ENCODE measurements at places on chromosomes 6 and 20.

- no peak for DNase-seq
Observed at GRCh38 chr20:4243071-4243470, 227.7 kb upstream of the RNF24 start.

DNA sequence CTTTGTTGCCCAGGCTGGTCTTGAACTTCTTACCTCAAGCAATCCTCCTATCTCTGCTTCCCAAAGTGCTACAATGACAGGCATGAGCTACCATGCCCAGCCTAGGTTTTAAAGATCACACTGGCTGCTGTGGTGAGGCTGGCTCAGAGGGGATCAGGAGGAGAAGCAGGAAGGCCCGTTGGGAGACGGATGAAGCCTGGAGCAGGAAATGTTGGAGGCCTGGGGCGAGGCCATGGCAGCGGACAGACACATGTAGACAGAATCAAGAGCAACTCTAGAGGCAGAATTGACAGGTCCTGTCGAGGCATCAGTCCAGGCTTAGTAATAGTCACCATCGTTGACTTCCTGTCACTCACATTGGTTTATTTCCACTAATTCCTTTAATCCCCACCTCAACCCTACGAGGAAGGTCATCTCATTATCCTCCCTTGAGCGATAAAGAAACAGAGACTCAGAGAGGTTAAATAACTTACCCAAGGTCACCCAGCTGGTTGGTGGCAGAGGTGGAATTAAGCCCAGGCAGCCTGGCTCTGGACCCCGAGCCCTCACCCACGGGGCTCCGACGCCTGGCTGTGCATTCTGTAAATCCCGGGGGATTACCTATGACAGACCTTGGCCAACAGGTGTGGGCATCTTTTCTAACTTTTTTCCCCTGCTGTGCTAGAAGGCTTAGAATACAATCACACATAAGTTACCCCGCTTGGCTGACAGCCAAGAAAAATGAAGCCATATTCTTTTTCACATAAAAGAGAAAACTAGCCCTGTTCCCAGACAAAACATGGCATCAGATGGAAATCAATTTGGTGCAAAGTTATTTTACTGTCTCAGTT lies 113.4 kb downstream of the EYA2 start:
- DNase-seq = no peak

DNA sequence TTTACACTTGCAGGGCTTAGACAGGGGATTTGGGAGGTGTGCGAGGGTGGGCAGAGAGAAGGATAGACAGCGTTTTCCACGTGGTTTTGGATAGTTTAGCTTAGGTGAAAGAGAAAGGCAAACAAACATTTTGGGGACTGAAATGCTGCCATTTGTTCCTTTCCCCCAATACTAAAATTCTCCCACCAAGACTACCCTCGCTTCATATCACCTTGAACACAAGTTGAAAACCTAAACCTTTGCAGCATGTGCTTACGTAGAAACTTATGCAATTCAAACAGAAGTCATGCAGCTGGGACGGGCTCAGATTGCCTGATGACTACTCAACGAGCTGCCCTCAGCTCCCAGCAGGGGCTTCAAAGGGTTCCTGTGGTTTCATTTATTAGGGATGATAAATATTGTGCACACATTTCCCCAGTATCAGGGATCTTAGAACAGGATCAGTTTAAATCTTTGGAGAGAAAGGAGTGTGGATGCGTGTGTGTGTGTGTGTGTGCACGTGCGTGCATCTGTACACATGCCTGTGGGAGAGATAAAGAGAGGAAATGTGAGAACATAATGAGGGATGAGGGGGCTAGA lies 77.3 kb downstream of the SLC22A23 start:
- DNase-seq = no peak

DNA sequence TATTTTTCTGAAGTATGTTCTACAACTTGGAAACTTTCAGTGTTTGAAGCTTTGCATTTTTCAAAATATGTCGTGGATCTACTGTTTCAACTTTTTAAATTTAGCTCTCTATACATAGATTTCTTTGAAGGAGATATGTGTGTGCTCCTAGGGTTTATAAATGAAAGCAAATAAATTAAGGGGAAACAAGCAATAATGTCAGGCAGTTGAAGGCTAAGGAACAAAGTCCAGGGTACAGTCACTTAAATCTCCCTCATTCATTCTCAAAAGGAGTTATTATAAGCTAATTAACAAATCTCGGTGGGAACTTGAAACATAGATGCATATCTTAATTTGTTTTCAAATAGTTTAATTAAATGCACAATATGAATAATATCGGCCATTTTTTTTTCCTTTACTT lies 79.4 kb downstream of the SAMD5 start:
- DNase-seq = no peak

- DNase-seq = peak; percentile 24
Observed at GRCh38 chr6:3159805-3160781, 2.7 kb upstream of the TUBB2A start.

GRCh38 chr20:23092861-23093495 lies 6.9 kb upstream of the CD93 start:
- no peak for DNase-seq

DNA sequence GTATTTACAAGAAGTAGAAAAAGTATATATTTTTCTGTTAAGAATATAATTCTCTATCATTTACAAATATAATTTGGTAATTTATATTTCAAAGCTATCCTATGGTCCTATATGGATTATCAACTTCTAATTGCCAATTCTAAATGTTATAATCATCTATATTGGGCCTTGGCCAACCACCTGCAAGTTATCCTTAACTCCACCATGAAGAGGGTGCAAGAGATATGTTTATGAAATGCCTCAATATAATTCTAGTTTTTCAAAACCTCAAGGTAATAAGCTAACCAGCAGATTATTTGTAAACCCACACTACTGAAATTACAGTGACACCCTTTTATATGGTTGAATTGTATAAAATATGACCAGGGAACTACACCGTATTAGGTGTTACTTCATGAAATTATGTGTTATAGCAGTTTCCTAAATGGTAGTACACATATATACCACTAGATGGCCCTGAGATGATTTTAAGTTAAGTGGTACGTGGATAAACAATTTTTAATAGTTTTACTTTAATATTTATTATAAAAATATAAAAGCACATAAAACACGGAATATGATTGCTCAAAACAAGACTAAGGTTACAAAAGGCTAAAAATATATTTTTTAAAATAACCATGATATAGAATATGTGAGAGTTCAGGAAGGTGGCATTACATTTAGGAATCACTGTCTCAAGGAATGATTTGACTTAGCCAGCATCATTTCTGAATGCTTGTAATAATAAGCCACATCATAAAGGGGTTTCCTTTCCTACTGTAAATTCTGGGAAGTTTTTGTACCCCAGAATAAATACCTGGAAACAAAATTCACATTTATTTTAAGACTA lies 9.8 kb upstream of the PNISR start:
- DNase-seq = peak; percentile 18

DNA sequence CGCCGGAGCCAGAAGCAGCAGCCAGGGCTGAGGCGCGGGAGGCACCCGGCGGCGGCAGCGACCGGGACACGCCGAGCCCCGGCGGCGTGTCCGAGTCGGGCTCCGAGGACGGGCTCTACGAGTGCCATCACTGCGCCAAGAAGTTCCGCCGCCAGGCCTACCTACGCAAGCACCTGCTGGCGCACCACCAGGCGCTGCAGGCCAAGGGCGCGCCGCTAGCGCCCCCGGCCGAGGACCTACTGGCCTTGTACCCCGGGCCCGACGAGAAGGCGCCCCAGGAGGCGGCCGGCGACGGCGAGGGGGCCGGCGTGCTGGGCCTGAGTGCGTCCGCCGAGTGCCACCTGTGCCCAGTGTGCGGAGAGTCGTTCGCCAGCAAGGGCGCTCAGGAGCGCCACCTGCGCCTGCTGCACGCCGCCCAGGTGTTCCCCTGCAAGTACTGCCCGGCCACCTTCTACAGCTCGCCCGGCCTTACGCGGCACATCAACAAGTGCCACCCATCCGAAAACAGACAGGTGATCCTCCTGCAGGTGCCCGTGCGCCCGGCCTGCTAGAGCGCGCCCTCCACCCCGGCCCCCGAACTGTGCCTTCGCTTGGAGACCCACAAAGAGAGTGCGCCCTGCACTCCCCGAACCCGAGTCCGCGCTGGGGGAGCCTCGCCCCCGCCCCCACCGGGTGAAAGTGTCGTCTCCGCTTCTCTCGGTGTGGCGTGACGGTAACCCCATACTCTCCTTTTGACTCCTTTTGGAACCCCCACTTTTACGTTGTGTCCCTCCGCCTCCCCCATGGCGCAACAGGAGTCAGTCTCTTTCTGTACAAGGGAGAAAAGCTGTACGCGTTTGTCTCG lies 1.6 kb downstream of the INSM1 start:
- DNase-seq = peak; percentile 73

DNA sequence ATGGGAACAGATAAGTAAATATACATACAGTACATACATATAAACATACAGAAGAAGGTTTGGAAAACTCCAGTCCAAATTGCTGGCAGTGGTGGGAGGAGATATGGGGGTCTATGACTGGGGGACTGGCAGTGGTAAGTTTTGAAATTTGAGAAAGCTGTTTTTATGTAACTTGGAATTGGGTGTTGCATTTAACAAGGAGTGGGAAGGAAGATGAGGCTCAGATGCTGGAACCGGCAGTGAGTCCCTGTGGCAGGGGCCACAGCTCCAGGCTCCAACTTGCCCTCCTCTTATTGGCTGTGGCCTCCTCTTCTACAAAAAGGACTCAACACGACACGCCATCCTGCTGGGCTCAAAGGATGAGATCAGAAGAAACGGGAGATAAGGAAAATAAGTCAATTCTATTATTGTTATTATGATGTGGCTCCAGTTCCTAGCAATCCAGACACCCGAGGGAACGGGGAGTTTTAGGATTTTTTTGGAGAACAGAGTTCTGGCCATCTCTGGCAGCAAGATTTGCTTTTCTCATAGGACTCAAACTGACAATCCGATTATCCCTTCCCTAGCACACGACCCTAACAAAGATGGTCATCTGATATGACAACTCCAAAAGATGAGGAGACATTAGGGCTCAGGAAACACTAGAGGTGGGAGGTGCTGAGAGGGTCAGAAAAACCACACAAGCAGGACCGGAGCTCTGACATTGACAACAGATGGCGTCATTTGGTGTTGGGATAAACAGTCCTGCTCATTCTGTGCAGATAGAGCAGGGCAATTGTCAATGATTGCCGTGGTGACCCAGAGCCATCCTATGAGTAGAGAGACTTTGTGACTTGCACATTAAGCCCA lies 6.0 kb upstream of the TGM2 start:
- DNase-seq = no peak

GRCh38 chr6:68159433-68159832 lies 475.6 kb upstream of the ADGRB3 start:
- DNase-seq = no peak

GRCh38 chr20:20492521-20493332 lies 124.8 kb downstream of the INSM1 start:
- no peak for DNase-seq

- DNase-seq = no peak
Observed at GRCh38 chr6:131510094-131510493, 62.9 kb upstream of the ARG1 start.

DNA sequence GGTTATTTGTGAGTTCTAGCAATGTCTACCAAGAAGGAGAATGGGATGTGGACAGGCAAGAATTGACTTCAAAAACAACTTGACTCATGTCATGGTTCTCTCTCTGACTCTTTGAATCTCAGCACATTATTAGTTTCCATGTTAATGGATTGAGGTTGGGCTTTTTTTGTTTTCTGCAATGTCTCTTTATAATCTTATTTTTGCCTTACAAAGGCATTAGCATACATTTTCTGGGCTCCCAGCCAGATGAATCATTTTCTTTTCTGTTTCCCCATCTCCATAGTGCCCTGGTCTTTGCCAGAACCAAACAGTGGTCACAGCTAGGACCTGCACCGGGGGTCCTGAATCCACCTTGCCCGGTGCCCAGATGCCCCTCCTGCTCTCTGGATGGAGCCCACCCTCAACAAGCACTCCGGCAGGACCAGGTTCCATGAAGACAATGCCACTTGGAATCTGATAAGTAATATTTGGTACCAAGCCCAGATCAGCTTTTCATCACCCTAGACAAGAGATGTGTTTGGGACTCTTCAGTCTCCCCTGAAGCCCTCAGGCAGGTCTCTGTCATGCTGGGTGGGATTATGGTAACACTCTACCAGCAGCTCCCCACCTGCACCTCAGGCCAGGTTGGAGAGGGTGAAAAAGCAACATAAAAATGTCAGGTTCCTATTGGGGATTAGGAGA lies 266.7 kb upstream of the SULF2 start:
- no peak for DNase-seq

- no peak for DNase-seq
Observed at GRCh38 chr6:48933136-48933535, 529.9 kb downstream of the MMUT start.

DNA sequence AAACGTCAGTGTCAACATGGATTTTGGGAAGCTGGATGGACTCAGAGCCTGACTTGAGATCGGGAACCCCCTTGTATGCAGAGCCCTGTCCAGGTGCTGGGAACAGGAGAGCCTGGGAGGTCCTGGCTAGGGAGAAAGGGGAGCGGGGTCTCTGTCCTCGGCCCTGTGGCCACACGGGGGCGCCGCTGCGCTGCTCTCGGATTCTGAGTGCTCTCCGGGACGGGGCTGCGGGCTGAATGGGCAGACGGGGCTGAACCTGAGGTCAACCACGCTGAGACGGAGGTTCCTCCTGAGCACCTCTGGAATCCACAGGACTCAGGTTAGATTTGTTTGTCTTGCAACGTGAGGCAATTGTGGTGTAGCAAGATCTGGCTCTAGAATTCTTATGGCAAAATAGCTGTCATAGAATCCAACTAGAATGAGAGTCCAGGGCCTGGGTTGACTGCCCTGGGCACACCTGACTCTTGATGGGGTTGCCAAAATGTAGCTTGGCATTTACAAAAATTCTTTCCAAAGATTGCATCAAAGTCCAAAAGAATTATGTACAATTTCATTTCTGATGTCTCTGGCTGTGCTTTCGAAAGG lies 20.6 kb upstream of the HLA-F start:
- peak; percentile 71 for DNase-seq

DNA sequence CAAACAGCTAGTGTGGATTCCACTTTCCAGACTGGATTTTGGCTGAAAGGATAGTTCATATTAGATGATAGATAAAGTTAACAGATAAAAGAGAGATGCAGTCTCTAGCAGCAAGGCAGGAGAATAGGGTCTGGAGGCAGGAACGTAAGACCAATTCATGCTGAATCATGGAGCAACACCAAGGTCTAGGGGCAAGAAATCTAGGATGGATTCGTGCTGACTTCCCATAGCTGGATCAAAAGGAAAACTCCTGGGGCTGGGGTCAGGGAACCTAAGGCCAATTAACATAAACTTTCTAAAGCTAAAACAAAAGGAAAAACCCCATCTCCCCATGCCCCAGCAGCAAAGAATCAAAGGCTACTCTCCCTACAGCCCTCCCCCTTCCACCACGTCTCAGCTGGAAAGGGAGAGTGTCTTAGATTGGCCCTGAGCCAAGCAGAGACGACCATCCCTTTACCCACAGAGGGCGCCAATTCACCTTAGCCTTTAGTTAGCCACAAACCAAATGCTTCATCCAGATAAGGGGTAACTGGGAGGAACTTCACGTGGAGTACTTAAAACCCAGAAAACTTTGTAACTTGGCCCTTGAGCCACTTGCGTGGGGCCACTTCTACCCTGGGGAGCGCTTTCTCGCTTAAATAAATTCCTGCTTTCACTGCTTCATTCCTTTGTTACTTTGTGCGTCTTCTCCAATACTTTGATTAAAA lies 7.6 kb downstream of the TREM1 start:
- peak; percentile 67 for DNase-seq

Measured in D341Med (cell line).